GM12878 (cell line): ENCODE measurements at places on chromosomes 1 and 21.

DNA sequence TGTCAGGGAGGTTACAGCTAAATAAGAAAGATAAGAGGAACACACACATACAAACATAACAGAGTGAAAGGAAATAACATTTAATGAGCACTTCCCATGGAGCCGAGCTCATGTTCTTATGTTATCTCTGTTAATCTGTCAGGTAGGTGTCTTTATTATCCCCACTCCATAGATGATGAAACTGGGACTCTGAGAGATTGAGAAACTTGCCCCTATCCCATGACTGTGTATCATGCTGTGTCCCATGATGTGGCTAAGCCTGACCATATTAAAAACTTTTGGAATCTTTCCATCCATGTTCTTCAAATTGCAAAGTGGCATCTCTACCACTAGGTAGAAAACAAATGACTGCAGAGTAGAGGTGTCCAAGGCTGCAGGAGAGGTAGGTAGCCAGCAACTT lies 285.2 kb upstream of the SGIP1 start:
- no peak for DNase-seq

- no peak for DNase-seq
These were observed 208.3 kb upstream of the C1orf174 start for GRCh38 chr1:4108331-4108730.

DNA sequence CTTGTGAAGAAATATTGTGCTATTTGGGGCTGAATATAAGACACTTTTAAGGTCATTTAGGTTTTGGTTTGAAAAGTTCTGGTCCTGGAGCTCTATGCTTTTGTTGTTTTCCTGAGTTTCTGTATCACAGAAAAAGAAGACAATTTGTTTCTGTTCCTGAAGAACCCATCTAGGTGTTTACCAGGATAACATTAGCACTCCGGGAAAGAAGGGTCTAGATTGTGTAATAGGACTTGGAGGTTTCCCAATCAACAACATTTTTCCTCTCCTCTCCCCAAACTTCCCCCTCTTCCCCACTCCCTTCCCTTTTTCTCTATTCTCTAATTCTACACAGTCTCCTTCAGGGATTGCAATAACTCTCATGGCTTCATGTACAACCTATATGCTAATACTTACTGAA lies 78.7 kb downstream of the PTPRC start:
- DNase-seq = no peak

DNA sequence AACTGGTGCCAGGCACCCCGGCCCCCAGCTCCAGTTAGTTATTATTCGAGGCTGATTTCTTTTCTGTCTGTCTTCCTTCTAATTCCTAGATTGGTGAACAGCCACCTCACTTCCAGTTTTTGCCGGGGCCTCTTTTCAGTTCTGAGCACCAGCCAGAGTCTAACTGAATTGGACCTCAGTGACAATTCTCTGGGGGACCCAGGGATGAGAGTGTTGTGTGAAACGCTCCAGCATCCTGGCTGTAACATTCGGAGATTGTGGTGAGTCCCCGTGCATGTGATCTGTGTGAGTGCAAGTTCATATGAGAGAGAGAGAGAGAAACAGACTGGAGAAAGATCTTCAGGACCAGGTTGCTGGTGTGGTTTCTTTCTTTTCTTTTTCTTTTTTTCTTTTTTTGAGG lies 13.5 kb downstream of the NLRP3 start:
- DNase-seq = no peak

DNA sequence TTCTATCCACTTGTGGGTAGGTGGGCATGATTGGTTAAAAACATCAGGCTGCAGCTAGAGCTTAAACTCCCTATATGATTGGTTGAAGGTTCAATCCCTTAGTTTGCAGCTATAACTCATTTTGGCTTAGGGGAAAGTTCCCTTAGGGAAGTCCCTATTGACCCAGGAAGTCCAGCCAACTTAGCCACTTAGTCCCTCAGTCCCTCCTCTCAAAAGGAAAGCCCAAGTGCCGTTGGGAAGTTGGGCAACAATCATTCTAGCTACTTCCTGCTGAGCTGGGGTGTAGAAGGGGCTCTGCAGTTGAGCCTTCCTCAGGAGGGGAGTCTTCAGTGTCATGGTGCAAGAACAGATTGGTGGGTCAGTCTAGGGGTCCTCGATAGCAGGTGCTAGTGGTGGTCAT lies 12.2 kb downstream of the MSTO1 start:
- no peak for DNase-seq

- no peak for DNase-seq
These were observed 9.9 kb downstream of the TOR3A start for GRCh38 chr1:179091691-179092165.

DNA sequence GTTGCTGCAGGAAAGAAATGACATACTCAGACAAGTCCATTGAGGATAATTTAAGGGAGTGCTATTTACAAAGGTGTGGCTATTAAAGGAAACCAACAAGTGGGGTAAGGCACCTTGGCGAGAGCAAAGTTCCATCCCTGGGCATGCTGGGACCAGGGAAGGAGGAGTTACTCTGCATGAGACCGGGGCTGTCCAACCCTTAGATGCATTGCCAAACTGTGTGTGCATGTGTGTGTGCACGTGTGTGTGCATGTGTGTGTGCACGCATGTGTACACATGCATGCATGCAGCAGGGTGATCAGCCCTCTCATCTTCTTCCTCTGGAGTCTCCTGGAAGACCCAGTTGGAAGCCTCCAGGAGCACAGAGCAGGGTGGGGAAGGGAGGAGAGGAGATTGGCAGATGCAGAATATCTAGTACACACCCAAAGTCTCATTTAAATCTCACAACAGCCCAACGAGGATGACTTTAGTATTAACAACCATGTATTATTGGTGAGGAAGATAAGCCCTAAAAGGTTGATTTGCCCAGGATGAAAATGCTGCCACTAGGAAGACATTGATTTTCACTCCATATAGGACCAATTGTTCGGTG lies 72.2 kb upstream of the CD34 start:
- no peak for DNase-seq

GRCh38 chr1:64956733-64957441 lies 9.5 kb downstream of the JAK1 start:
- peak; percentile 80 for DNase-seq

DNA sequence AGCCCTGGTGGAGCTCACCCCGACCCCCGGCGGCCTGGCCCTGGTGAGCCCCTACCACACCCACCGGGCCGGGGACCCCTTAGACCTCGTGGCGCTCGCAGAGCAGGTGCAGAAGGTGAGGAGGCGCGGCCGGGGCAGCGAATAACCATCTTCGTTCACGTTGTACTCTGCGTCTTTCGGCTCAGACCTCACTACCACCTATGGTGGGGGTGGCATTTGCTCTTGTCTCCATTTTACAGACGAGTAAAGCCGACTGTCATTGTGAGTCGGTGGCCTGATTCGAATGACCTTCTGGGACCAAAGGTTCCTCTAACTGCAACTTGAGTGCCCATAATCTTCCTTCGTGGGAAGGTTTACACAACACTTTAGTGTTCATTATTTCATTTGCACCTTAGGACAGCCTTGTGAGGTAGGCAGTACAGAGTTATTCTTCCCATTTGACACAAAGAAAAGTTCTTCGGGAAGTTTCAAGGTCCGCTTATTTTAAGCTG lies 506 bp downstream of the C1orf50 start:
- no peak for DNase-seq

- no peak for DNase-seq
These were observed 91.2 kb upstream of the JUN start for GRCh38 chr1:58874757-58875755.

- DNase-seq = no peak
These were observed 1.4 kb downstream of the IER5 start for GRCh38 chr1:181089676-181090544.

GRCh38 chr1:3586986-3587759 lies 24.1 kb downstream of the MEGF6 start:
- DNase-seq = no peak

- no peak for DNase-seq
These were observed 395.4 kb upstream of the BEND5 start for GRCh38 chr1:49171941-49172593.

- no peak for DNase-seq
These were observed at the start of gene PTGER3 for GRCh38 chr1:71047635-71048607. Gene PTGER3, minus strand, starts transcription at chr1:71047816. Its CDS starts 239 bp downstream, at chr1:71047577.

DNA sequence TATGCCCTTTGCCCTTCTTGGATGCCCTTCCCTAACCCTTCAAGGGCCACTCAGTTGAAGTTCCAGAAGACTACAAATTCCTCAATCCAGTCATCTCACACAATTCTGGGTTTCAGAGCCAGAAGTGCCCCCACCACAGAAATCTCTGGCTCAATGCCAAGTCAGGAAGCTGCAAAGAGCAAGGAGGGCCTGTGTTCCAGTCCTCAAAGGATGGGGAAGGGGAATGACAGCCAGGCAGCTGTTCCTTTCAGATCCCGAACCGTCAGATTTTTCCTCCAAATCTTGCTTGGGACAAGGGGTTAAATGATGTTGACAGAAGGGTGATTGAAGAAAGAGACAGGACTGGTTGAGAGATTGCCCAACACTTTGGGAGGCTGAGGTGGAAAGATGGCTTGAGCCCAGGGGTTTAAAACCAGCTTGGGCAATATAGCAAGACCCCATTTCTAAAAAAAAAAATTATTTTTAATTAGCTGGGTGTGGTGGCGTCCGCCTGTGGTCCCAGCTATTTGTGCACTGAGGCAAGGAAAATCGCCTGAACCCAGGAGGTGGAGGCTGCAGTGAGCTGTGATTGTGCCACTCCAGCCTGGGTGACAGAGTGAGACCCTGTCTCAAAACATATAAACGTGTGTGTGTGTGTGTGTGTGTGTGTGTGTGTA lies 716 bp upstream of the HPDL start:
- no peak for DNase-seq

DNA sequence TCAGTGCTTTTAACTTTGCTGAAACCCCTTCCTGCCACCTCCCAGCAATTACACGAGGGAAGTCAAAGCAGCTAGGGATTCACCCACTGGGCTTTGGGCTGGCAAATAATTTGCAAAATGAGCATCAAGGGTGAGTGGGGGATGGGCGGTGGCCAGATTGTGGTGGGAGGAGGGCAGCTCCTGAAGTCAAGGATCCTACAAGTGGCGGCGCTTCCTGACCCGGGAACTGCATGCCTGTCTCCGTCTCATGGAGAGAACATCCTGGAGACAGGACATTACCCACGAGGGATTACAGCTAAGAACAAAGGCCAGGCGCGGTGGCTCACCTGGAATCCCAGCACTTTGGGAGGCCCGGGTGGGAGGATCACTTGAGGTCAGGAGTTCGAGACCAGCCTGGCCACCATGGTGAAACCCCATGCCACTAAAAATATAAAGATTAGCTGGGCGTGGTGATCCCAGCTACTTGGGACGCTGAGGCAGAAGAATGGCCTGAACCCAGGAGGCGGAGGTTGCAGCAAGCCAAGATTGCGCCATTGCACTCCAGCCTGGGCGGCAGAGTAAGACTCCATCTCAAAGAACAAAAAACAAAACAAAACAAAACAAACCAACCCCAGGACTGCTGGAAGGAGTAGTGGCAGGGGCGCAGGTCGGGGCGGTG lies 12.9 kb downstream of the TTC34 start:
- no peak for DNase-seq

DNA sequence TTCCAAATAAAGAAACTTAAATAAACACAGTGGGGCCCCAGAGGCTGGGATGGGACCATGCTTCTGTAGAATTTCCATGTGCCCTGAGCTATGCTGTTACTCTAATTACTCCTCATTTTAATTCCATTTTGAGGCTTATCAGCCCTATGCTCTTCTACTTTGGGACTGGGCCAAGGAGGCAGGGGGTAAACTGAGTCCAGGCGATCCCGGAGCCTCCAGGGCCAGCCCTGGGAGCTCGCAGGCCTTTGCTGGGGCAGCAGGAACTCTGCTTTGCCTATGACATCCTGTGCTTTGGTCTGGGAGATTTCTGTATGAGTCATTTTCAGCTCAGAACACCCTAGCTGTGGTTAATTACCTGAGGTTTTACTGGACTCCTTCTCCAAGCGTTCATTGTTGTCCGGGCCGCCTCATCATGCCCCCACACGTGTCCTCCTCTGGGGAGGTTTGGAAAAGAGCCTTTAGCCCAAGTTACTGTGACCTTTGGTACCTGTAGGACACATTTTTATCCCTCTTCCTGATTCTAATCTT lies 95.7 kb downstream of the RHOU start:
- DNase-seq = peak; percentile 46

- no peak for DNase-seq
These were observed 1.1 kb downstream of the LUZP1 start for GRCh38 chr1:23167353-23168078.

DNA sequence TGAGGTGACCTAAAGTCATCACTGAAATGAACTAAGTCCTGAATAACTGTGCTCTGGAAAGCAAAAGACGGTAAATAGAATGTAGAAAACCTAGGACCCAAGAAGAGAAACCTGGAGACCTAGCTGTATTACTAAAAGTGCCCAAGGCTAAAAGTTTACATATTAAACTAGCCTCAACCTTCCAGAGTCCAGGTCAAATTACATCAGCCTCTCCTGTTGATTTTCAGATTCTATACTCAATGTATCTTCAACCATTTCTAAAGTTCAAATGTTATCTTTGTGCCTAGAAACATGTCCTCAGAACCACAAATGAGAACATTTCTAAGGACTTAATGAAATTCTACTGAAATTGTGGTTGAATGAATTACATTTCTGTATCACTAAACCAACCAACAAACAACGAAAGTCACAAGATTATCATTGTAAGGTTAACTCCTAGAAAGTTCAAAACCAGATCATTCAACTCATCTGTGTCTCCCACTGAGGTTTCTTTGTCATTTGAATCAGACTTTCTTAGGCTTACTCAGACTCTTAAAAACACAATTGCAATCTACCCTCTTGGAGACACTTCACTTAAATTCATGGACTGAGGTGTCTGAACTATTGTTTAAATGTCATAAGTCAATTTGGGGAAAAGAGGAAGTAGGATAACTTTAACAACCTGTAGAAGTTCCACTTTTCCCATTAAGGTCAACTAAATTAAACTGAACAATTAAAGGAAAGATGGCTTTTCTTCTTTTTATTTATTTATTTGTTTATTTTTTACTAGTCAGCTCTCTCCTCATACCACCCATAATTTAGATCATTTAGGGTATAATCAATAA lies 207.7 kb downstream of the BARHL2 start:
- peak; percentile 34 for DNase-seq

DNA sequence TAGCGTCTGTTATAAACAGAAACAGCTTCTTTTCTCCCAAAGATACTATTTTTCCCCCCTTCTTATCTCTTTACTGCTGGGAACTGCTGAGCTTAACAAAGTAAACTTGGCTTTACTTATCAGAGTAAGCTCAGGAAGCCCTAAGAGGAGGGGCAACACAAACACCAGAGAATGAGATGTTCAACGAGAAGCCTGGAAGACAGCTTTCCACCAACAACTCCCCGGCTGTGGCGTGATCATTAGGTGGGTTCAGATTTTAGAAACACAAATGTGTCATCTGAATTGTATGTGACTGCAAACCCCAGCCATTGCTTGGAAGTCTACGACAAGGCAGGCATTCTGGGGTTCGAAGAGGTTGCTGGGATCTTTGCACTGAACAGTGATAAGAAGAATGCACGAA lies 181.2 kb upstream of the ESRRG start:
- DNase-seq = no peak
